NCI-H1930 (cell line): ENCODE measurements at places on chromosomes 4 and X.

- DNase-seq: no peak
Measured at GRCh38 chrX:24846550-24847150, 152.9 kb downstream of the POLA1 start.

- DNase-seq: peak; percentile 91
Measured at GRCh38 chr4:111883557-111883999, 261.7 kb upstream of the FAM241A start.

GRCh38 chr4:168765726-168766125, 244.3 kb downstream of the CBR4 start:
- DNase-seq: no peak

DNA sequence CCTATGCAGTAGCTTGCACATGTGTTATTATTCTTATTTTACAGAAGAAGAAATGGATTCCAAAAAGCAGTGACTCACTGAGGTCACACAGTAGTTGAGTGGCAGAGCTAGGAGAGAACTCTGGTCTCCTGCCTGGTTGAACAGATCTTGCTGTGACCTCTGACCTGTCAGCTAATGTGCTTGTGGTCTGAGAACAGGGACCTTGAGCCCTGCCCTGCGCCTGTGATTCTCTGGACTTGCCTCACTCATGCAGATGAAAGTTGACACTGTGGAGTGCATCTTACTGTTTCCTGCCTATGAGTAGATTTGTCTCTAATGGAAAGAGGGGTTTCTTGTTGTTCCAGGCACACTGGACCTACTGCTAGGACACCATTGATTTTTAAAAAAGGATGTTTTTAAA, 32.3 kb downstream of the ETNPPL start:
- DNase-seq: no peak

- DNase-seq: no peak
Measured at GRCh38 chrX:103847174-103847870, 15.3 kb upstream of the RAB9B start.

- no peak for DNase-seq
Measured at GRCh38 chr4:10031668-10032590, 10.6 kb upstream of the SLC2A9 start.

- no peak for DNase-seq
Measured at GRCh38 chrX:38465686-38466085, 95.7 kb upstream of the TSPAN7 start.

DNA sequence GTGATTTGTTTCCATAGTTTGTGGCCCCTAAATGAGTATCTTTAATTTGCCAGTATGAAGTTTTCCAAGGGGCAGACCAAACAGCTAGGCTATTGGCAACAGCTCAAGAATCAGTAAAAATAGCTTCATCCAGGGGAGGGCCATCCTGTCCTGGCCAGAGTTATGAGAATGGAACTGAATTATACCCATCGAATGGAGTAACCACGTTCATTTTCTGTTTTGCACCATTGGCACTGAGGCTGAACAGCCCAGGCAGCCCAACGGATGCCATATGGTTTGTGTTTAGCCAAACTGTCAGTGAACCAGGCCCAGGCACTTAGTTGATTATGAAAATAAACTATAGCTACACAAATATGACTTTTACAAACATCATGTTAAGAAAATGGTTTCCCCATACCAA, 17.7 kb upstream of the ASB5 start:
- DNase-seq: no peak

DNA sequence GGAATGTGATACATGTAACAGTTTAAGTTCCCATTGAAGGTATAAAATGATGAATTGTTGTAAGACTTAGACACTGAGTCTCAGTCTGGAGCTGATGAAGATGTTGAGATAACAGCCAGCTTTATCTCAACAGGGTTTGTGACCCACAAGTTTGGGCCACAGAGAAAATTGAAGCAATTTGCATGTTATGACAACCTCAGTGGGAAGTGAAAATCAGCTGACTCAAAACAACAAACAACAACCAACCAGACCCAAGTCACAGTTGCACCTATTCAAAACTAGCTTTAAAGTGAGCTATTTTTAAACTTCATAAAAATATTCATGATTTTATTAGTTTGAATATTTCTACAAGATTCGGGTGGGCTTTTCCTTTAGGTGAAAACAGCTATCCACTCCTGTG, 8.0 kb downstream of the SFRP2 start:
- no peak for DNase-seq

- DNase-seq: no peak
Measured at GRCh38 chr4:153792618-153793247, 3.9 kb upstream of the SFRP2 start.

DNA sequence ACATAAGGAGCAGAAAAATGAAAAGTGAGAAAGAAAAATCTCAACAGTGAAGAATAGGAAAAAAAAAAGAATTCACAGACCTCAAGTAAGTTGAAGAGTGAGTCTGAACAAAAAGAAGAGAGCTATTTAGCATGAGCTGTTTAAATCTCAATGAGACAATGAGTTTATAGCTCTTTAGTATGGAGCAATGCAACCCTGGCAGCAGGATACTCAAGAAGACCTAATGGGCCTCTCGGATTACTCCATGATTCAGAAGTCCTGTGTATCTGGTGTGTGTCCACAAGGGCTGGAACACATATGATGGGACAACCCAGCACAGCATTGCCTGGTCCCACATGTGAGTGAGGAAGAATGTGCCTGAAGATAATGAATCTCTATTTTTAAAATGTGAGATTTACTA, 563.1 kb upstream of the INTU start:
- no peak for DNase-seq

DNA sequence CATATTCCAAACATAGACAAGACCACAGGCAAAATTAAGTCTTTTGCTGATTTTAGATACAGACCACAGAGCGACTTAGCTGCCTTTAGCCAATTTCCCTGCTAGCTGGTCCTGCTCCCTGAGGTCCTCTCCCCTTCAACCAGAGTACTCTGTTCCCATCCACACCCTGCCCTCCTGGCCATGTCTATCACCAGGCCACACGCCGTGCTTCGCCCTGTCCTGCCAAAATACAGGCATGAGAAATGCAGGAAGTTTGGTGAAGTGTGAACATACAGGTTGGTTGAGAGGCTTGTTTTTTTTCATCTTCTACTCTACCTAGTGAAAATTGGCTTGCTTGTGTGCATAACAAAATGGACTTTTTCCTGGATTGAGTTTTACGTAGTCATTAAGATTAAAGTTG, 226.2 kb upstream of the TENM3 start:
- DNase-seq: no peak

GRCh38 chr4:68011684-68012083, 48.4 kb upstream of the TMPRSS11A start:
- DNase-seq: no peak

DNA sequence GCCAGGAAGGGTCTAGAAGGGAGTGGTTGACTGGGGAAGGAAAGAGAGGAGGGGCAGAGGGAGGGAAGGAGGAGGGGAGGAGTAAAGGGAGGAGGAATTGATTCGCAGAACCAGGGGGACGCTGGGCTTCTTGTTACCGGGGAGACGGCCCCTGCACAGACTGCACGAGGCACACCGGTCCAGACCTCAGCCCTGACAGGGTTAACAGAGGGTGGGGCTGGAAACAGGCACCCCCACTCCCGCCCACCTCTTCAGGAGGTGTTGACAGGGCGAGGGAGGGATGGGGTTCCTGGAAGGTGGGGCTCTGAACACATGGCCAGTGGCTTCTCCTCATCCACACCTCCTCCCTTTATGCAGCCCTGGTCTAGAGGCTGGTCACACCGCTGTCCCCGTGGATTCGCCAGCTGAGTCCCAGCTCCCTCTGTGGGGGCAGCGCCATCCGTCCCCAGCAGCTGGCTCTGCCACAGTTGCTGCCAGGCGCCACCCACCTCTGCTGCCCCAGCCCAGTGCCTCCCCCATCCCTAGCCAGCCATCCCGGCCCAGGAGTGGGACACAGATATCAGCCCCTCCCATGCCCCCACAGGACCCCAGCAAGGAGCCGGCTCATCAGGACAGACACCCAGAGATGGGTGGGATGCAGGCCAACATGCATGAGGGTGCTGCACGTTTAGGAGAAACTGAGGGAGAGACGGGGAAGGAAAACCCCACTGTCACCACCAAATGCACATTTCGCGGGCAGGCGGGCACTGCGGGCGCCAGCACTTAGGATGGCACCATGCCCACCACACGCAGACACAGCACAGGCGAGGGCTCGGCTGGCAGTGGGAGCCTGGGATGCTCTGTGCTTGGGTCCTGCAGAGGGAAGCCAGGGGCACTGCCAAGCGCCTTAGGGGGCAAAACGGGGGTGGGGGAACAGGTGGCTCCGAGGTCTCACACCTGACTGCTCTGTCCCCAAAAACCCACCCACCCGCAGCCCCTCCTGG, 87.6 kb downstream of the ABLIM2 start:
- DNase-seq: no peak

DNA sequence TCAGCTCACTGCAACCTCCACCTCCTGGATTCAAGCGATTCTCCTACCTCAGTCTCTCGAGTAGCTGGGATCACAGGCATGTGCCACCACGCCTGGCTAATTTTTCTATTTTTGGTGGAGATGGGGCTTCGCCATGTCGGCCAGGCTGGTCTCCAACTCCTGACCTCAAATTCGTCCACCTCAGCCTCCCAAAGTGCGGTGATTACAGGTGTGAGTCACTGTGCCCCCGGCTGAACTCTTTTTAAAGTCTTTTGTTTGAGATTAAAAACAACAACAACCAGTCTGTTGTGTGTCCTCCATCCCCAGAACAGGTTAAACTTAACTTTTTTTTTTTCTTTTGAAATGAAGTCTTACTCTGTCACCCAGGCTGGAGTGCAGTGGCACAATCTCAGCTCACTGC, 36.3 kb upstream of the RBPJ start:
- no peak for DNase-seq

- DNase-seq: no peak
Measured at GRCh38 chr4:8199594-8200301, 658 bp downstream of the SH3TC1 start.

GRCh38 chrX:68808686-68809357, 20.0 kb upstream of the EFNB1 start:
- no peak for DNase-seq

DNA sequence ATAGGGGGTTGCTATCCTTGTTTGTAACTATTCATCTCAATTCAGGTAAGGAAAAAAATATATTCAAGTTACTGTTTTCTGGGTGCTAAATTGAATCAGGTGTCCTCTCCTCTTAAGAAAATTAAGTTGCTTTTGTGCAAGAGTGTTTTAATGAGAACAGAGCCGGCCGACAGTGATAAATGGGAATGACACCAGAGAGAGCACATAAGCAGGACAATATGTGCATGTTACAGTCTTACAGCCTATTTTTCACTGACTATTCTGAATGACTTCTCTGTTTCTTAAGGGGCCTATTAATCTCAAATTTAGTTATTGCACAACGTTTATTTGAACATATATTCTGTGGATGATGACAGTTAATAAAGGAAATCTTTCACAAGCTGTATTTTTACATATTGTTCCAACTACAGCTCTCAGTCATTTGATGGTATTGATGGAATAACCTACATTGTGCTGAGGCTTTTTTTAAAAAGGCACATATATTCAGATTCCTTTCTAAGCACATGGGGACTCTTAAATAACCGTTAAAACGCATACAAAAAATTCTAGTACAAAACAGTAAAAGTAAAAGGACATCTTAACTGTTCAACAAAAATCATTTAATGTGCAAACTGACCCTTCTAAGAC, 68.4 kb downstream of the SLC10A7 start:
- DNase-seq: no peak

- DNase-seq: no peak
Measured at GRCh38 chrX:104183685-104184084, 17.4 kb downstream of the FAM199X start.

DNA sequence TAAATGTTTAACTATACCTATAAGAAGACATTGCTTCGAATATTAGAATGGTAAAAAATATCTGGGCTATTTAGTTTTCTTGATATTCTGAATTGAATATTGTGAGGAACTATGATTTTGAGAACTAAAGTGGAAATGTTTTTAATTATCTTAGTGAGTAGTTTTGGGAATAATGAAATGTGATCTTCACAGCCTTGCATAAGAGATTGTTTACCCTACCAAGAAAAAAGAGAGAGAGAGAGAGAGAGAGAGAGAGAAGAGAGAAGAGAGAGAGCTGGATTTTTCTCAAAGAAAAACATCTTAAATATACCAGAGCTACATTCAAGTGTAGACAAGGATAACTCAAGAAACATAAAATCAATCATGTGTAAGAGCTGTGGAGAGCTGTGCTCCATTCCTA, 148.7 kb upstream of the MAD2L1 start:
- DNase-seq: no peak

GRCh38 chrX:47250017-47250347, 17.2 kb downstream of the USP11 start:
- DNase-seq: no peak

DNA sequence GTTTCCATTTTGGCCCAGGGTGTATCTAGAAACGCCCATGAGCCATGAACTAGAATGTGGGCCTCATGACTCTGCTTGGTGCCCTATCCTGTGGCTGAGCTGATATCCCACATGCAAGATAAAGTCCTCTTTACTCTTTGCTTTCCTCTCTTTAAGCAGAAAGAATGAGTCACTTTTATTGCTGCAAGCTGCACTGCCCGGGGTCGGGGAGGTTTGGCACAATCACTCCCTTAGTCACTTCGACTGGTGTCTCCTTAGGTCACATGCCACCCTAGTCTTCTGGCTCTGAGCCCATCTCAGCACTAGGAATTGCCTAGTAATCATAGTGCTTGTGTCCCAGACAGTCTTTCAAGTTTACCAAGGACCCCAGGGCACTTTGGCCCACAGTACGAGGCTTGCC, 75.1 kb upstream of the CXorf66 start:
- no peak for DNase-seq

- no peak for DNase-seq
Measured at GRCh38 chr4:148034813-148035212, 302.9 kb downstream of the ARHGAP10 start.

DNA sequence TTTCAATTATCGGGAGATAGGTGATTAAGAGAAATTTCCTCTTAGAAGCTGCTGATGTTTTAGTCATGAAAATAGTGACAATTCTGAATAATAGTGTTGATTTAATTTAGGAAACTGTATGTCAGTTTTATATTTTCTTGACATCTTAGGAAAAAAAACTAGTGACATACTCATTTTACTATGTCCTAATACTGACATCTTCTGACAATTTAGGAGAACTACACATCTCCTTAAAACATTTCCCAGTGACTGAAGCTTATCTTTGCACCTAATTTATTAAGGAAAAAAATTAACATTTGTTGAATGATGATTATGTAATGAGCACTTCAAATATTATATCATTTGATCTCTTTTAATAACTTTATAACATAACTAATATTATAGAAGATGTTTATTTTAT, 42.0 kb upstream of the RBMXL3 start:
- DNase-seq: no peak

GRCh38 chrX:72060196-72060920, 71.4 kb downstream of the RTL5 start:
- DNase-seq: no peak

GRCh38 chr4:20137176-20137575, 114.5 kb upstream of the SLIT2 start:
- DNase-seq: no peak

DNA sequence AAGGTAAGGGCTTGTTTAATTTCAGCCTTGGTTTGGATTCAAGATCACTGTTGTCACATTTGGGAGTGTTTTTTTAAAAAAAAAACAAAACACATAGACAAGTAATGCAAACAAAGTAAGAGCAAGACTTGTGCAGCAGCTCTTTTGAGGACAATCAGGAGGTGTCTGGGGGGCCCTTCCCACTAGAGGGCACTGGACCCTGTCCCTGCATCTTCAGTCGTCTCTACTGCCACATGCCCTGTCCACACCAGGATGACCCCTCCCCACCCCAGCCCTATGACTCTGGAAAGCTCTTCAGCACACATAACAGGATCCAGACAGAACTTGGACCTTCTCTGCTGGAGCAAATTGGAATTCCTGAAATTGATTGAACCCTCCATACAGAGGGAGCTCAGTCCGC, 71.0 kb downstream of the USP46 start:
- DNase-seq: no peak
